Articular chondrocyte of knee joint (primary cell): ENCODE measurements at places on chromosomes 2 and 18. TPM values are rescaled to one million over a fixed set of nuclear protein-coding genes. Genes with fewer than 3 reads are reported as not detected.

Gene UGT1A10
- not detected in 2 replicates for total RNA-seq

Gene CYTIP
- total RNA-seq, result 0.39 and 0.76 TPM in 2 replicates

Gene GMCL1
- 10.8 and 11.5 TPM in 2 replicates for total RNA-seq

Gene C2orf81
- total RNA-seq, result 1.3 and 1.7 TPM in 2 replicates

Gene NPPC
- total RNA-seq, result not detected in 2 replicates

Gene SERTAD2
- total RNA-seq, result 31.9 and 39.1 TPM in 2 replicates

Gene GAREM1
- total RNA-seq, result 3.0 and 5.1 TPM in 2 replicates
